ENCODE measurements at places on chromosomes 5 and 9.

- no peak for DNase-seq
These were observed 444.8 kb downstream of the BNC2 start for GRCh38 chr9:16425562-16426231.

DNA sequence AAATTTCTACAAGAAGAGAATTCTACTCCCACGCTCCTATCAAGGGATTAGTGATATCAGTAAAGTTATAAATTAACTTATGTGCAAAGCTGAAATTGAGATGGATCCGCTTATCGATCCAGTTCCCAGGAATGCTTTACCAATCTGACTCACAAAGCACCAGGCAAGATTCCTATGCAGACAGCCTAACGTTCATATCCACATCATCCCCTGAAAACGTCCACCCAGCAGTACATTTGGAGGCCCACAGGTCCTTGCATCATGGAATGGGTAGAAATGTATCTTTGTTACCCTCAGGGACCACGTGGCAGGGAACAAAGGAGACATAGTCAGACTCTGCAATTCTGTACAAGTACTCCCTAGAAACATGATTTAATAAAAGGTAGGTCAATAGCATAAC, 147.4 kb downstream of the ESM1 start:
- no peak for DNase-seq

GRCh38 chr9:29613773-29614172, 2040.5 kb upstream of the C9orf72 start:
- no peak for DNase-seq

- DNase-seq, result no peak
These were observed 5.5 kb upstream of the TNFSF15 start for GRCh38 chr9:114811301-114811700.

- no peak for DNase-seq
These were observed 751 bp upstream of the RIC1 start for GRCh38 chr9:5628183-5628529.

DNA sequence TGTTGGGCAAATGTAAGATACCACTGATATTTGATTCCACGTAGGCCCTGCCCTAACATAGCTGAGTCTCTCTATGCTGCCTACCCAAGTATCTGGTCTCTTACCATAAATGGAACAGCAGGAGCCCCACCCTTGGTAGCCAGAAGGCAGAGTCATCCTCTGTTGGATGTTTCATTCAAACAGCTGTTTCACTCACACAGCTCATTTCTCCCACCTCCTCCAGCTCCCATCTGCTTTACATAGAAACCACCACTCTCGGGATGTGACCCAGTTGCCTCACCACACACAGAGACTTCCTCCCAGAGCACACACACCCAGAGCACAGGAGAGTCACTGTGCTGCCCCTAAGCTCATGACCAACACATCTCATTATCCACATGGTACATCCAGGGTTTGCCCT, 165.3 kb downstream of the TMEM167A start:
- no peak for DNase-seq

GRCh38 chr5:74378464-74378863, 262.1 kb downstream of the ENC1 start:
- no peak for DNase-seq

- DNase-seq, result no peak
These were observed 3.9 kb downstream of the KYAT1 start for GRCh38 chr9:128877852-128878251.

DNA sequence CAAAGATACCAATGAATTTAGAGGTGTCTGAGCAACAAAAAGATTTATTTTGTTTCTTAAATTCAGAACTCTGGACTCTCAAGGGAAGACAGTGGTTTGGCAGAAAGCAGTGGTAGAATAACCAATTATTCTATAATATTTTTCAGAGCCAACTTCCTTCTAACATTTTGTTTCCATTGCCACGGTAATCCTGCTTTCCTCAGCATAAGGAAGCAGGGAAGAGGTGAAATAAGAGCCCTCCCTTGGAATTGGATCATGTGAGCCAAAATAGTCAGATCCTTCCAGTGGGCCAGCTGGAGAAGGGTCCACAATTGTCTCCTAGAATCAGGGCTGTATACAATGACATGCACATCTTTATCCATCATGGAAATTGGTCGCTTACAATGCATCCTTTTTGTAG, 130.0 kb upstream of the MAP1B start:
- DNase-seq, result no peak

DNA sequence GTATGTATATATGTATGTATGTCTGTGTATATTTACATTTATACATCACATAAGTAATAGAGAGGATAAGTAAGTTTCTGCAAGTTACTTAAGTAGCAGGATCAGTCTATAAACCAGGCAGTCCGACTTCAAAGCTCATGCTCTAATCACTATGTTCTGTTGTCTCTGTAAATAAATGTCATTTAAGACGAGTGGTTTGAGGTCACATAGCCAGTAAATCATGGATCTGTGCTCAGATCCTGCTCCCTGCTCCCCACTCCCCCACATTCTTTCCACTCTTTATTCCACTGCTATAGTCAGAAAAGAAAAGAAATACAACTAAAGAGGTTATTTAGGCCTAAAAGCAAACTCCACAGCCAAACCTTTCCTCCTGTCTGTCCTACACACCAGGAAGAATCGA, 90.4 kb downstream of the SERINC5 start:
- DNase-seq, result no peak
